ENCODE measurements at places on chromosomes 16 and 17. TPM values are rescaled to one million over a fixed set of nuclear protein-coding genes. Genes with fewer than 3 reads are reported as not detected.

DNA sequence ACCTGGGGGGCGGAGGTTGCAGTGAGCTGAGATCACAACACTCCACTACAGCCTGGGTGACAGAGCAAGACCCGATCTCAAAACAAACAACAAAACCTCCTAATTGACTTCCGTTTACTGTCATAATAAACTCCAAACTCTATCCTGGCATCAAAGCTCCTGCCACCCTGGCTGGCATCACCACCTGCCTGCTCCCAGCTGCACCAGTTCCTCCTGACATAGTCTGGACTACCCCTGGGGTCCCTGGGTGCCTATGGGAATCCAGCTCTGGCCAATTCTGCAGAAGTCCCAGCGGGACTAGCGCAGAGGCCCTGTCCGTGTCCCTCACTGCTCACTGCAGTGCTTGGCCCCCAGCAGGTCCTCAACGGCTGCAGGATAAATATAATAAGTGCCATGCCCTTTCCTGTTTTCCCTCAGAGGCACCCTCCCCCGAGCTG is 723 bp downstream of the NTHL1 start:
- DNase-seq, result no peak

- DNase-seq, result no peak
Observed at GRCh38 chr17:80220736-80221215, 549 bp downstream of the SLC26A11 start.

DNA sequence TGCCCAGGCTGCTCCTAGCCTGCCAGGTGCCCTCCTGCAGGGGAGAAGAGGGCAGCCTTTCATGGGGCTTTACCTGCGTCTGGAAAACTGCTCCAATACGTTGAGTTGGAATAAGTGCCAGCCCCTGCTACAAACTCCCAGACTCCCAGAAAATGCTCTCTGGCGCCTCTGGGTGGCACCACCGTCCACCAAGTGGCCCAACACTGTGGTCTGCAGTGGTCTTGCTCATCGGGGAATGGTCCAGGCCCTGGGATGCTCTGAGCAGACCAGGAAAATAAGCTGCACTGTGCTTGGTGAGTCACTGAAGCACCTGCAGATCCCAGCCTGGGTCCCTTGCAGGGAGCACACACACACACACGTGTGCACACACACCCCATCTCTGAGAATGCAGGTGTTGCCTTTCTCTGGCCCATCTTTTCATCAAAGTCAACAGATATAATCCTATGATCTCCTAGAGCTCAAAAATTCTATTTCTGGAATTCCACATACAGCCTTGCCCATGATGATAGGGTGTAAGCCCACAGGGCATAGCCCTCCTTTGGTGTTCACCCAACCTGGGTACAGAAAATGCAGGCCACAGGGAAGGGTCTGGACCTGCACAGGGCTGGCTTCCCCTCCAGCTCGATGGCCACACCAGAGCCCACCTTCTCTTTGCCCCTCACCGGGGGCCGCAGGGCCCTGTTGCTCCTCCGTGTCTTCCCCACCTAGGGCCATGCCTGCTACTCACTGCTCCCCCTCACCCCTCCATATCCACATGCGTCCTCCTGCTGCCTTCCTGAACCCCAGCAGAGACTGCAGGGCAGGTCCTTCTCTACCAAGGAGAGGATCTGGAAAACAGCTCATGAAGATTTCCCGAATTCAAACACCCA is 20.5 kb downstream of the CDIP1 start:
- DNase-seq, result peak; percentile 50

GRCh38 chr17:30920282-30920681 is 1.5 kb upstream of the ADAP2 start:
- DNase-seq, result no peak

GRCh38 chr16:13436641-13437412 is 483.1 kb upstream of the ERCC4 start:
- DNase-seq, result no peak

DNA sequence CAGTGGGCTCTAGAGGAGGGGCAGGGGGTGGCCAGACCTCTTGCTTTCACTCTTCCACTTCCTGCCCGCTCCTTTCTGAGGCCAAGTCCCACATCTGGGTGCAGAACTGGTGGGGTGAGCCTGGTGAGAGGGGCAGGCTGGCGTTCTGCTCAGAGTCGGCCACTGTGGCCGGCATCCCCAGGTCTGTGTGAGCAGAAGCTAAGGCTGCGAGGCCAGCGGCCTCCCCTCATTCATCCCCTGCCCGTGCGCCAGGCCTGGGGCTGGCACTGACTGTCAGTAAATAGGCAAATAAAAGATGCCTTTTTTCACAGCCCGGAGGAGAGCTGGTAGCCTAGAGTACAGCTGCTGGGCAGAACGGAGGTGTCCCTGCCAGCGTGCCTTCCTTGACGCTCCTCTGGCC is 1.2 kb downstream of the DEF8 start:
- DNase-seq, result no peak

GRCh38 chr17:77208217-77208808 is 67.5 kb downstream of the SEC14L1 start:
- no peak for DNase-seq

GRCh38 chr16:56835320-56835719 is 29.7 kb upstream of the SLC12A3 start:
- no peak for DNase-seq

GRCh38 chr17:73984941-73985340 is 218.5 kb upstream of the RPL38 start:
- DNase-seq, result peak; percentile 29

DNA sequence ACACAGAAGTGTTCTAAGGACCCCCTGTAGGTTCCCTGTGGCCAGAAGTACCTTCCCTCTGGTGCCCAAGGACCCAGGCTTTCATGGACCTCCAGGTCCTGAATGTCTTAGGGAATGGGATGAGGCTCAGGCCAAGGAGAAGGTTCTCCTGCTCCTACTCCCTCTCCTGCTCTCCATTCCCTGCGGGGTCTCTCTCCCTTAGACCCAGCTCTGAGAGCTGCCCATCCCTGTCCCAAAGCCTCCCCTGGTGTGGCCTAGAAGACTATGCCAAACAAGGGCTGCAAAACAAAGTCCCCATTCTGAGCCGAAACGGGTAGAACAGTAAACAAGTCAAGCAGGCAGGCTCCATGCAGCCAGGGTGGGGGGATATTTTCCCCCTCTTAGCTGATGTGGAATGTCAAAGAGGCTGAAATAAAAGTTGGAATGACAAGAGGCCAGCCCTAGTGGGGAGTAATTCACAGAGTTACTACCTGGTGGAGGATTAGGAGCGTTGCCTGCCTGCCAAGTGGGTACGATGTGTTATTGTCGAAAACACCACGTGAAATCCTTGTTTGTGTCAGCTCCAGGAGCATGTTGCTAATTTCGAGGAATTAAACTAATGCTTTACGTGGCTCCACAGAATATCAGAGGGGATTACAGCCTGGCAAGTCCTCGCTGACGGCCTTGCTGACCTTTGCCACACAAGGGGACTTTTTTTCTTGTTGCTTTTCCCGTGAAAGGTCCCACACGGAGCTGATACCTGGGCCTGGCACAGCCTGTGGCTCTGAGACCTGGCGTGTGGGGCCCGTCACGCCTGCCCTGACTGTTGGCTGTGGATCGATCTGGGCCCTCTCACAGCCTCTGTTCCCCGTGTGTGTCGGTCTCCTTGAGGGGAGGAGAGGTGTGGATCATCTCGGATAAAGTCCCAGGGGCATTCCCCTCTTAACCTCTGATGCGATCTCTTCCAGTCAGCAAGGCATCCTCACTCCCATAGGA is 2.9 kb downstream of the WFIKKN2 start:
- no peak for DNase-seq

GRCh38 chr17:51119415-51120356 is 982 bp downstream of the SPAG9 start:
- peak; percentile 42 for DNase-seq

GRCh38 chr16:69240331-69240730 is 53.4 kb downstream of the SNTB2 start:
- no peak for DNase-seq

GRCh38 chr17:72175787-72176515 is 55.1 kb downstream of the SOX9 start:
- peak; percentile 42 for DNase-seq

DNA sequence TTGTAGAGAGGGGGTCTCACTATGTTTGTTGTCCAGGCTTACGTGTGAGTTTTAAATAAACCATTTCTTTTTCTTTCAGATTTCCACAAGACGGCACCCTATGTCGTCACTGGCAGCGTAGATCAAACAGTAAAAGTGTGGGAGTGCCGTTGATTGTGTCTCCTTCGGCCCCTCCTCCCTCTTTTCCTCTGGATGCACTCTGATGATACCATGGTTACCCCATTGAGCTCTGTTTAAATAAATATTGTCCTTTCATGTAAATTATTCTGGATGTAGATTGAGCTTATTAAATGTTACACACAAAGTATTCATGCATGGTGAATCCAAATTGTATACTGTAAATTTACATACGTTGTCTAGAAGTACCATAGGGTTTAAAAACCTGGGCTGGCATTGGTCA is 29.9 kb downstream of the CLUH start:
- no peak for DNase-seq

- no peak for DNase-seq
Observed at GRCh38 chr16:84794186-84794585, 25.6 kb upstream of the CRISPLD2 start.

DNA sequence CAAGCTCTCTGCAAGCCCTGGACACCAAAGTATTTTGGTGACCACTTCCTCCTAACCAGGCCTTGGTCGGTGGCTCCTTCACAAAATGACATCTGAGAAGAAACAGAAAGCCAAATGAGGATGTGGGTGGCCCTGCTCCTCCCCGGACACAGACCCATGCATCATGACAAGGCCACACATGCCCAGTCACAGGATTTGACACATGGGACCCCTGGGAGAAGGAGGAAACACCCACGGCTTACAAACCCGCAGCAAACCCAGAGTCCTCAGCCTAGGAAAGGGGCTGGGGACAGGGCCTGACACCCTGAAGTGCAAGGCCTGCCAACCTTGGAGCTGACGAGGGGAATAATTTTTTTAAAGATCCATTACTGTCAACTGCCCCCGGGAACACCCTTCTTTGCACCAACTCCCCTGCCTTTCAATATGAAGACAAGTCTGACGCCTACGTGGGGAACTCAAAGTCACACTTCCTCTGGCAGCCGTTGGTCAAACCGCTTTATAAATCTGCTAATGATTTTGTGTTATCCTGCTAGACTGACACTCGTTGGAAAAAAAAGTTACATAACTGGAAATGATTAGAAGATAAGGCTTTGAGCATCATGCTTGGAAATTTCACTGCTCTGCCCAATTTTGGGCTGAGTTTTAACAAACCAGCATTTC is 41.3 kb downstream of the GAS7 start:
- DNase-seq, result no peak

DNA sequence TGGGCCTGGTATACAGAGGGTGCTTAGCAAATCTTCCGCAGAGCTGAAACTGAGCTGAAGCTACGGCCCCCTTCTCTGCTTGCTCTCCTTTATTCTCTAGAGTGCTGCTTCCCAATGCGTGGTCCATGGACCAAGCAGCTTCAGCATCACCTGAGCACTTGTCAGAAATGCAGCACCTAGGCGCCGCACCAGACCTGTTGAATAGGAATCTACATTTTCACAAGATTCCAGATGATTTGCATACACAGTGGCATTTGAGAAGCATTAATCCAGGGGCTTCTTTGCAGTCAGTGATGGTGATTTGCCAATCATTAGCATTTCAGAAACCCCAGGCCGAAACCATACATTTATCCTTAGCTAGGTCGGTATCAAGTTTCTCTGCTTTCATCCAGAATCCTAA is 204.2 kb downstream of the CDH13 start:
- no peak for DNase-seq

DNA sequence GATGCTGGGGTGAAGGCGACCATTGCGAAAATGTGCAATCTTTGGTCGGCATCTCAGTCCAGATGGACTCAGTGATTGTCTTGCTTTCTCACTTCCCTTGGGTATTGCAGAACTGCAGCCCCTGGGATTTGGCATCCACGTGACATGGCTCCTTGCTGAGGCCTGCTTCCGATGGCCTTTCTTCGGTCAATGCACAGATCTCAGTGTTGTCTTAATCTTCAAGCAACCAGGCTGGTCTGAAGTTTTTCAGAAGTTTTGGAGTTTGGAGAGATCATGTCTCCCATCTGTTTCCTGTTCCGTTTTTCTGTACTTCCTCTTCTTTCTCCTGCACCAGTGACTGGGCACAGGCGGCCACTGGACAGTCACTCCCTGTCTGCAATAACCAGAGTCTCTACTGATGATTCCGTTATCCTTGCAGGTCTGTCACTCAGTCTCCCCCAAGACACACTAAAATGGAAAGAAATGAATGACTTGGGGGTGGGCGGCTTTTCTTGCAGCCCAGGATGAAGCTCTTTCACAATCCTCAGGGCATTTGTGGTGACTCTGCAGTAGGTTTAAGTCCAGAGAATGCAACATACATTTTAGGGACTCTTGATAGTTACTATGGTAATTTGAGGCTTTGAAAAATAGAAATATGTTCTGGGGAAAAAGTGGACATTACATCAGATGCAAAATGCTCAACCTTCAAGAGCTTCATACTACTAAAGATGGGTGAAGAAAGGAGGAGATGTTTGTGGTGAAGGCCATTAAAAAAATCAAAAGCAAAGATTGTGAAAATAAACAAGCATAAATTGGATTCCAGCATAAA is 106.3 kb upstream of the ZFHX3 start:
- no peak for DNase-seq

The PRR29 gene
- total RNA-seq, result 1.1 TPM

The ADAM11 gene
- not detected for total RNA-seq

The DVL2 gene
- total RNA-seq, result 22.2 TPM

The CA7 gene
- total RNA-seq, result not detected

The DNAJC7 gene
- 148 TPM for total RNA-seq

The NOS2 gene
- total RNA-seq, result 0.74 TPM
